GM12865 (cell line): ENCODE measurements at places on chromosomes 13 and 19.

DNA sequence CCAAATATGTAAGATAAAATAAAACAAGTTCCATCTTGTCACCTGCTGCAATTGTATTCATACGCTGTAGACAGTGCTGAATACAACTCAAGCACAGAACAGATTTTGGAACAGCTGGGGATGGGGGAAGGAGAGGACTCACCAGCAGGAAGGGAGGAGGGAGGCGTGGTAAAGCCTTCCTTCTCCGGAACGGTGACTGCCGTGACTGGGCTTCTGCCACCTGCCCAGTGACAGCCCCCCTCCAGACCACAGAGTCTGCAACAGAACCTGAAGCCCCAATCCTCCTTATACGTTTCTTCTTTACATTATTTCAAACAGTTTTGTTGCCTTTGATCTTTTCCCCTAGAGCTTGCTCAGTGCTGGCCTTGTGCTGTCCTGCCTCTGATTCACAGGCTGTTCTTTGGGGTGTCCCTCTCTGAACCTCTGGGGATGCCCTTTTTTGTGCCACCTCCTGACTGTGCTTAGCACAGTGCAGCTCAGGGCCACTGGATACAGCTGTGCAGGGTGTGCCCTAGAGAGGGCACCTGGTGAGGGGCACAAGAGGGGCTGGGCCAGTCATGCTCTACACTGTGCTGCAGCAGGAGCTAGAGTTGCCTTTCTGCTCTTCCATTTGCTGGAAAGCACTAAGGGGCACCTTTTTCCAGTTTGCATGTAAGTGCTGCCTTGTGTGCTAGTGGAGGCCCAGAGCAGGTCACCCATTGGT, 213.0 kb downstream of the ZIC5 start:
- peak; percentile 21 for DNase-seq

GRCh38 chr13:76917095-76917494, 30.9 kb upstream of the KCTD12 start:
- DNase-seq = no peak

DNA sequence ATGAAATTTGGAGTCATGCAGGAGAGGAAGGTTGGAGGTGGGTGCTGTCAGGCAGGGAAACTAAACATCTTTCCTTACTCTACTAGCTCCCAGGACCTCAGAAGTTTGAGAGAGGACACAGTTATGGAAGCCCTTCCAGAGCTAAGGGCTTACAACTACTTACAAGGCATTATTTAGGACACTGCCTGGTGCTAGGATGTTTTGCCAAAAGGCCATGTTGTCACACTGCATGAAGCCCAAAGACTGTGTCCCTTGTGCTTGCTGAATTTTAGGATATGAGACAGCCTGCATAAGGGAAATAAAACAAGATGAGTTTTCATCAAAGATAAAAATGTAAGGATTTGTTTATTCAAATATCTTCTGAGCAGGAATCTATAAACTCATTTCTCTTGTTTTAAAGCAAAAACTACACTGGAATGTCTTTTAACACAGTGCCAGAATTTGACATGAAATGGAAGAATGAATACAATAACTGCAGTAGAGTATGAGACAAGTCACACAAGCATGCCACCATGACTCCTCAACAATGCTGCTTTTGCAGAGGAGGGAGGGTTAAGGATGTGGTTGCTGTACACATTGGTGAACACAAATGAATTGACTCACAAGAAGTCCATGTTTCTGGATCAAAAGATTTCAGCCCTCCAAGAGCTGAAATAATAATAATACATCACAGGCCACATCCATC, 258.4 kb downstream of the SPRY2 start:
- DNase-seq = no peak

DNA sequence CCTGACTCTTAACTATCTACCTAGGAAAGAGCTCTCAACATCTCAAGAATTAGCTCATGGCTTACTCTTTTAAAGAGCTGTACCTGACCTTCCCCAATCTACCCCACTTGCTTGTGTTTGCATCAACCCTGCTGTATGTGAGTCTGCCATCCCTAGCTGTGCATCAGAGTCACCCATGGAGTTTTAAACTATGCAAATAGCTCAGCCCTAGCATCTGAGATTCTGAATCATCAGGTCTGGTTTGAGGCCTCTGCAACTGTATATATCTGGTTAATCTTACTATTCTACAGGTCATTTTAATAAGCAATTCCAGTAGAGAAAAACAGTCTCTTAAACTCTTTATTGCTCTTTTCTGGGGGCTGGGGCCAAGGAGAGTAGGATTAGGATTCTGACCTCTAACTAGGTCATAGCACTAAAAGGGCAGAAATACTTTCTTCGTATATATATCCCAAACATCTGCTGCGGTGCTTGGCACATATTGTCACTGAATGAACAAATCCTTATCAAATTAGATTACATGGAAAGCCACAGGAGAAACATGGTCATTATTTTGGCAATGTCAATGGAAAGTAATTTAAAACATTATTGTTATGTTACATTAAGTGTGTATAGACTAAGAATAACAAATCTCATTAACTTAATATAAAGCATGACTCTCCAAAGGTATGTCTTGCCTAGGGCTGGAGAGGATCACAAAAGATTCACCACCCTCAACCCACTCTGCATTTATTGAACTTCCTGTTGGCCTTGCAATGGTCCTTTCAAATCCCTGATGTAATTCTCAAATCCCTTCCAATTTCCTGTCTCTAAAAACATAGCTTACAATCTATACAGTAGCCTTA, 232.2 kb downstream of the DACH1 start:
- DNase-seq = no peak

DNA sequence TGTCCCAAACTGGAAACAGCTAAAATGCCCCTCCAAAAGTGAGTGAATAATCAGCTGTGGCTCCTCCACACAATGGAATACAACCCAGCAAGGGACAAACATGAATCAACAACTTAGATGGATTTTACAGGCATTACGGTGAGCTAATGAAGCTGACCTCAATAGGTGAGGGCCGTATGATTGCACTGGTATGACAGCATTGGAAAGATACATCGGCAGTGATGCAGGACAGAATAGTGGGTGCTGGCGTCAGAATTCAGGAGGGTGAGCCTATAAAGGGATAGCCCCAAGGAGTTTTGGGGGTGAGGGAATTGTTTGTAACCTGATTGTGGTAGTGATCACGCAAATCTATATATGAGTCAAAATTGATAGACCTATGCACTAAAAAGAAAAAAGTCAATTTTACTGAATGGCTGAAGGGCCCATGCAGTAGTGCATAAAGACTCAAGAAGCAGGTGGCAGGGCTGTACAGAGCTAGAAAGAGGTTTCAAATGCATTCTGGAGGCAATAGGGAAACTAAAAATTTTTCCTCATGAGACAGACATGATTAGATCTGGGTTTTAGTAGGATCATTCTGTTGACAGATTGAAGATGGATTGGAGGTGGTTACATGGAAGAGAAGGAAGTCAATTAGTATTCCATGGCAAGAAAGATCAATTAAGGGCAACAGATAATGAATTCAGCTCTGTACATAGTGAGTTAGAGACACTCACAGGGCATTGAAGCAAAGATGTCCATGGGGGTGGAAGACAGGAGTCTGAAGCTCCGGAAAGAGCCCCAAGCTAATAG, 90.8 kb downstream of the IRS2 start:
- no peak for DNase-seq

DNA sequence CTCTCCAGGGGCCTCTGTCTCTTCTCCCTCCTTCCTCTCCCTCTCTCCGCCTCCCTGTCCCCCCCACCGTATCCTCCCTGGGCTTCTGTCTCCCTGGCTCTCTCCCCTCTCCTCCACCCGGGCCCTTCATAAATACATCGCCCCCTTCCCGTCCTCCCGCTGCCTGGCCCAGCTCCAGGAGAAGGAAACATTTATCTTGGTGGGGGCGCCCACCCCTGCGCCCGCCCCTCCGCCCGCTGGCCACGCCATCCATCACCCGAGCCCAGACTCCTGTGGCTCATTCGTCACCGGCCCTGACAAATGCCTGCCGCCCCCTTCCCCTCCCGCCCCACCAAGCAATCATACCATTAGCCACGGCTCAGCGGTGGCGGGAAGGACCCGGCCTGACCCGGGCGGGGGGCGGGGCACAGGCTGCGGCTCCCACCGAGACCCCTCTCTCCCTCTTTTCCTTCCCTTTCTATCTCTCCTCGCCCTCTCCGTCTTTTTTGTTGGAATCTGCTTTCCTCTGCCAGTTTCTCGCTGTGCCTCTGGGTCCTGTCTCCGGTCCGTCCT, 2.6 kb upstream of the MEIS3 start:
- no peak for DNase-seq

DNA sequence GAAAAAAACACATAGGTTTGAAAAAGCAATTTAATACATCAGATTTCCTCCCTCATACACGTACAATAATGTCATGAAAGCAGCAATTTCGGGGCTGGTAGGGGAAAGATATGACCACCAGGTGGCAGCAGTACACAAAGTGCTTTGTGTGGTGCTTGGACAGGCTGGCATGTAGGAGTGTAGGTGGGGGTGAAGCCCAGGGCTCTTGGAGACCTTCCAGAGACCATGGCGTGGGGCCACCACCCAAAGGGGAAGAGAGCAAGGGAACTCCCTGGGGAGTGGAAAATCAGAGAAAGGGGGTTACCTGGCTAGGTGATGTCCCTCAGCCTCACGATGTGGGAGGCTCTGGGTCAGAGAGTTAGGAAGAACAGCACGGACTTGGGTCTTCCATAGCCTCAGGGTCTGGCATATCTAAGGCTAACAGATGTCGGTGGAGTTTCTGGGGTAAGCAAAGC, 11.8 kb upstream of the CCNA1 start:
- peak; percentile 73 for DNase-seq

DNA sequence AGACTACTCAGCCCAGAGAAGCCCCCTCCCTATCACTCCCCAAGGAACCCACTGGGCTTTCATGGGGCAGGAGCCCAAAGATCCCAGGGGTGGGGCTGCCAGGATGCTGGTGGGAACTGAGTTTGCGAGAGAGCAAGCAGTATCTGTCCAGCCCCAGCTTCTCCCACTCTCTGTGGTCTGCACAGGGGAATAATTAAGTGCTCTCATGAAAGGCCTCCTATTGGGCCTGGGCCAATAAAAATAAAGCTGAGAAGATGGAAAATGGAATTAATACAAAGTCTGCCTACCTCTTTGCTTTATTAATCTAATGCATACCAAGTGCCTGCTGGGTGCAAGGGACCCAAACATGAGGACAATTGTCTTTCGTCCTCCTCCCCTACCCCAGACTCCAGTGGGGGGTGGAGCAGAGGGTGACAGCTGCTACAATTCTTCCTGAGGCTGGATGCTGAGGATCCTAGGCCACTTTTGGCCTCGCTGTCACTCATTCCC, 5.4 kb downstream of the DDX39A start:
- DNase-seq = no peak

- DNase-seq = no peak
Measured at GRCh38 chr13:96795670-96796069, 198.6 kb downstream of the OXGR1 start.

DNA sequence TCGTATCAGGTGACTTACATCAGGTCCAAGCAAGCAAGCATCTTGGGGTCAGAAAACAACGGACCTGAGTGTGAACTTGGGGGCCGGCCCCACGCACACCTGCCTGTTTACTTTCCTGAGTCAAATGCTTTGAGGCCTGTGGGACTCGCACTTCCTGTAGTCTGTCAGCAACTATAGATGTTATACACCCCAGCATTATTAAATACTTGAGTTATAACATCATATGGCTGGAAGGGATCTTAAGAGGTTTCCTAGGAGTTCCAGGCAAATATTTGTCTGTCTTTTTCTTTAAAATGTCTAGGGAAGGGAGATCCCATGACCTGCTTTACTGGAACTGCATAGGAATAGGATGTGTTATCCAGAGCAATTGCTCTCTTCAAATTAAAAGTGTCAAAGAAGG, 280.6 kb downstream of the SHISA2 start:
- DNase-seq = no peak

- DNase-seq = no peak
Measured at GRCh38 chr19:30441011-30441410, 68.8 kb downstream of the ZNF536 start.

DNA sequence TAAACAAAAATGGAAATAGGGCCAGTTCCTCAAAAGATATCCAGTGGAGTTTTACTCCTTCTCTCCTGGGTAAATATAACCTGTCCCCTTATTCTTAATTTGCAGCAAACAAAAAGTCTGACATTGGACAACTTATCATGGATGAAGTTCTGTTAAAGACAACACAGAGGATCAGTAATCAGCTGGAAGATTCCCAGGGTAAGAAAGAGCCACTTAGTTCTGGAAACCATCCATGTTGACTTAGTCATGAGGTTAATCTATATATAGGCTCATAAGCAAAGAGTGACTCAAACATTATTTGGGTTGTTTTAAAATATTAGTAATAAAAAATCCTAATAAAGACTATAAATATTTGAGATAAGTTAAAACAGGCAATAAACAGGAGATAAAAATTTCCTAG, 40.5 kb upstream of the EBPL start:
- DNase-seq = no peak

- no peak for DNase-seq
Measured at GRCh38 chr13:73505376-73505890, 446.6 kb downstream of the KLF5 start.

- DNase-seq = no peak
Measured at GRCh38 chr13:100304229-100304628, 215.3 kb downstream of the PCCA start.

- no peak for DNase-seq
Measured at GRCh38 chr13:97561182-97561581, 127.2 kb downstream of the RAP2A start.

DNA sequence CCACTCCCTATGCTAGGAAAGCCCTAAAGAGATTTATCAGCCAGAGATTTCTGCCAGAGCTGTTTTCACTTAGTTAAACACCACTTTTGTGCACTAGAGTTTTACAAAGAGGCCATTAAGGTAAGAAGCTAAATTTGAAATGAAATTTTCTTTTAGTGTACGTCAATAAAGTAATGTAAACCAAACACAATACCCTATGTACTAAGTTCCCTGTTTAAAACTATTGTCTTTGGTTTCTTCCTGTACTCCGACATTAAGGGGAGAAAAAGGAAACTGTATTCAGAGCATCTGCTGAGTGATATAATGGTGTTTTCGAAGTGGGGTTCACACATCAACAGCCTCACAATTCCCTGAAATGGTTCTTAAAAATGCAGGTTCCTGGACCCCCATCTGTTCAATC, 40.7 kb upstream of the STARD13 start:
- DNase-seq = no peak

DNA sequence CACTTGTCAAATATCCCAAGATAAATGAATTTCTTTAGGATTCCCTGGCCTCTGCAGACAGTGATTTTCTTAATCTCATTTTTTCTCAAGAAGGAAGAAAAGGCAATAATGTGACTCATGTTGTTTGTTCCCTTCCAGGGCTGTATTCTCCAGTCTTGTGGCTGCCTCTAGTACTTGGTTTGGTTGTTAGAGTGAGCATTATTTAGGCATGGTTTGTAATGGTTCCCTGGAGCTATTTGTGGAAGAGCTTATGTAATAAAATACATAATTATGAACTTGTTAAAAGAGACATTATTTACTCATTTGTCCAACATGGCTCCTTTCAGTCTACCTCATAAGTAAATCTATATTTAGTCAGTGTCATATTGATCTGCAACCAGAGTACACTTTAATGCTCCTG, 270.4 kb downstream of the DCT start:
- DNase-seq = no peak

GRCh38 chr13:107370015-107370785, 802.3 kb upstream of the ARGLU1 start:
- no peak for DNase-seq
